ENCODE measurements at places on chromosomes 16 and 17.

GRCh38 chr17:72318131-72318530 lies 197.3 kb downstream of the SOX9 start:
- DNase-seq: no peak

- DNase-seq: peak; percentile 68
Observed at GRCh38 chr17:66799849-66800537, 34.9 kb upstream of the CACNG5 start.

DNA sequence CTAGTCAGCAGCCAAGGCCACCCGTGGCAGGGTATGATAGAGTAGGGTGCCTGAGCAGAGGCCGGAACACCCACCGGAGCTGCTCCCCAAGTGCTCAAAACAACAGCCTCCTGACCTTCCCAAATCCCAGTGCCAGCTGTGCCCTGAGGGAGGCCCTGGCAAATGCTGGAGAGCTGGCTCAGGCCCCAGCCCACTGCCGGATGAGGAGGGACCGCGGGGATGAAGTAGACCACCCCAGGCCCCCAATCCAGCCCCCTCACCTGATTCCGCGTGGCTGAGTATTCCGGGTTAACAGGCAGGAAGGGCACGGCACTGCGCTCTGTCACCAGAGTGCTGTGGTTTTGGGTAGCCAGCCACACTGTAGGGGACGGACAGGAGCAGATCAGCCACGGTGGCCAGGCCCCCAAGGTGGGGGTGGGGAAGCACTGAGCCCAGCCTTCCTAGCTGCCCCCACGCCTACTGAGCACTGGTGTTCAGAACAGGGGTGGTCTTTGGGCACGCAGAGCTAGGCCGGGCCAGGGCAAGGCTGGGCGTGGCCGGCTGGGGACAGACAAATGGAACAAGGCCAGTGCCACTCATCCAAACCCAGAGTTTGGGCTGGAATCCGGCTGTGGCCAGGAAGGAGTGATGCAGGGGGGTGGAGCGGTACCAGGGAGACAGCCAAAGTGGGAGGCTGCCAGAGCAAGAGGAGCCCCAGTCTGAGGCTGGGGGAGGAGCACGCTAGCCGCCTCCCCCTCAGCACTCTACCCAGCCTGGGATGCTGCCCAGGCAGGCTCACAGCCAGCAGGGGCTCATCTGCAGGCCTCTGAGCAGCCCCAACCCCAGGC lies 9.1 kb downstream of the TP53I13 start:
- DNase-seq: no peak

GRCh38 chr16:89248196-89248982 lies 30.9 kb downstream of the ZNF778 start:
- no peak for DNase-seq

GRCh38 chr17:67283731-67284516 lies 38.9 kb upstream of the HELZ start:
- DNase-seq: no peak

GRCh38 chr17:1965556-1966273 lies 59.4 kb downstream of the RTN4RL1 start:
- DNase-seq: no peak

- DNase-seq: no peak
Observed at GRCh38 chr16:85546585-85547447, 66.3 kb upstream of the GSE1 start.

DNA sequence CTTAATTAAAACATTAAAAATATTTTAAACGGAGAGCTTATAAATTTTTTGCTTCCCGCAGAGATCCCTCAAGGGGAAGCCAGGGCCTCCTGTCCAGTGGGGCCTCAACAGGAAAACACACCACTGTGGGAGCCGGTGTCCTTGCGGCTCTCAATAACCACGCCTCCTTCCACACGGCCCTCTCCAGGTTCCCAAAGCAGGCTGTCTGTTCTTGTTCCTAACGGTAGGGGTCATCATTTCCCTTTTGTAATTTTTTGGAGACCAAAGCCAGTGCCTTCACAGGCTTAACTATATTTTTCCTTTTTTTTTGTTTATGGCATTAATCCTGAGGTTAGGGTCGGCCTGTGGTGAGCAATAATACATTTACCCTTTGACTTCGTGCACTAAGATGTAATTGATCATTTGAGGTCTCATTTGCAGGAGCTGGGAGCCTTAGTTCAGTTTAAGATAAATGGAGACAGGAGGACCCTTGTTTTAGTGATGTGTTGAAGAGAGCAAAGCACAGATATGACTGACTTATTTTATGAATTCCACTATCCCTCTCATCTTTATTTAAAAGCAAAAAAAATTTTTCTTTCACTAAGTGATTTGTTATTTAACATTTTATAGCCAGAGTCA lies 77.5 kb upstream of the N4BP1 start:
- DNase-seq: peak; percentile 82

DNA sequence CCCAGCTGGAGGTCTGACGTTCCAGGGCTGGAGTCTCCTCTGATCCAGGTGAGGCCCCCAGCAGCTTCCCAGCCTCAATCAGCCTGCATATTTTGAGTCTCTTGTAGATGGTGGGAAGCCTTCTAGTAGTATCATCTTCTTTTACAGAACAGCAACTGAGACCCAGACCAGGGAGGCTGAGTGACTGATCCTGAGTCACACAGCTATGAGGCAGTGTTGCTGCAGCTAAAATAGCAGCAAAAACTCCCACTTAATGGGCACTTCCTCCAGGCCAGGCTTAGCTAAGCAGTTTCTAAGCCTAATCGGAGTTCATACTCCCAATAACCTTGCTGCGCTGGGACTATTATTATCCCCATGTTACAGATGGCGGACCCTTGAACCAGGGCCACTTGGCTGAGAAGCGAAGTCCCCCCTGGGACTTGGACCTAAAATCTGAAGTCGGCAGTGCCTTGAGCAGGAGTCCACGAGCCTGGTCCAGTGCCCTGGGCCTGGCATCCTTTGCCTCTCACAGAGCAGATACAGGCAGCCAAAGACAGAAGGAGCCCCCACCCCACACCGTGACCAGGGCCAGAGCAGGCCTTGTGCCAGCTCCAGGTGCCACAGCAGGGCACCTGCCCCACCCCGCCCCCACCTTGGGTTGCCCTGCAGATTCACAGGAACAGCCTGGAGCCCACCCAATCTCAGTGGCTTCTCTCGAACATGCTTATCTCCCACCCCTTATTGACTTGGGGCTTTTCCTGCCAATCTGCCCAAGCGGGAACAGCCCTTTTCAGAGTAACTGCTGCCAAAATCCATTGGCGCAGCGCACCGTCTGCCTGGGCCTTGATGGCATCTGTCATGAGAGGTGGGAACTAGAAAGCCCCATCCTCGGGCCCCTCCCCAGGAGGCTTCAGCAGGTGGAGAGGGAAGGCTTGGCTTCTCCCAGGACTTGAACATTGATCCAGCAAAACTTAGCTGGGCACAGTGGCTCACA lies 65.1 kb downstream of the SOCS1 start:
- peak; percentile 82 for DNase-seq

DNA sequence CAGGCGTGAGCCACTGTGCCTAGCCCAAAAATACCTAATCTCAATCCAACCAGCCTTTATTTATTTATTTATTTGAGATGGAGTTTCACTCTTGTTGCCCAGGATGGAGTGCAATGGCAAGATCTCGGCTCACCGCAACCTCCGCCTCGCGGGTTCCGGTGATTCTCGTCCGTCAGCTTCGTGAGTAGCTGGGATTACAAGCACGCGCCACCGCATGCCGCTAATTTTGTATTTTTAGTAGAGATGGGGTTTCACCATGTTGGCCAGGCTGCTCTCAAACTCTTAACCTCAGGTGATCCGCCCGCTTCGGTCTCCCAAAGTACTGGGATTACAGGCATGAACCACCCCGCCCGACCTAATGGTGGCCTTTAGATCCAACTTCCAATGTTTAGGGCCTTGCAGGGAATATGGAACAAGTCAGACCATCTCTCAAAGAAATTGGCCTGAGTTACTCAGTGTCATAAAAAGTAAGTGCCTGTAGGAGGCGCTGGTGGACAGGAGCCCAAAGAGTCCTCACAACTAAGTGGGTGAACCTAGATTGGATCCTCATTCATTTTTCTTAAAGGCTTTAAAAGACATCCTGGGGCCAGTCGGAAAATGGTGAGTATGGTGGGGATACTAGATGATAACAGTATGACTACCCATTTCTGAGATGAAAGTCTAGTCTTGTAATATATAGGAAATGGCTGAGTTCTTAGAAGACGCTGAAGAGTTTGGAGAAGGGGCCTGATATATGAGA lies 4.6 kb downstream of the ZSCAN10 start:
- peak; percentile 80 for DNase-seq

DNA sequence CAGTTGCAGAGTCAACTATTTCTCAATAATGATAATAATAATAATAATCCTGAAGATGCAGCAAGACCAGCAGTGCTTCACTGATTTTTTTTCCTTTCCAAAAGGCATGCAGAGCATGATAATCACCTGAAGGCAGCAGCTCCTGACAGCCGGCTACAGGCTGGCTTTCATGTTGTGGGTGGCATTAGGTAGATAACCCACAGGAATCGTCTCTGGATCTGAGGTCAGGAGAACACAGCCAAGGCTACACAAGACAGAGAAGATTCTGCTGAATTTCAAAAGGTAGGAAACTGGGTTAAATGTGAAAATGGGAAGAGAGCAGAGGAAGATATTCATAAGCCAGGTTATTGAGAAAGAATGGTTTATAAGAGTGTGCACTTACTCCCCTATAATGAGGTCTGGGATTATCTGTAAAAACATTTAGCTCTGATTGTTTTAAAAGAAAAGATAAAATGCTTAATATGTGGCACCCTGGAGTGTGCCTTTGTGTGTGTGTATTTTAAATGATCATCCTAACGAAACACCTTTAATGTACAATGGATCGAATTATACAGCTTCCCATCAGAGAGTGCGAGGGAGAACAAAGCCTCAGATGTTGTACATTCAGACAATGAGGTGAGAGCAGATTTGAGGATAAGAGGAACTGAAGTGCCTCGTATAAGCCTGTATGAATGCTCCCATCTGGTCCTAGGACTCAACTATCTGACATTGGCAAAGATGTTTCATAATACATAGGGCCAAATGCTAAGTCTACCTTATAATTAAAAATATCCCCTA lies 273.1 kb downstream of the PHKB start:
- DNase-seq: no peak

- no peak for DNase-seq
Observed at GRCh38 chr17:46202424-46202823, 9.2 kb upstream of the KANSL1 start.

DNA sequence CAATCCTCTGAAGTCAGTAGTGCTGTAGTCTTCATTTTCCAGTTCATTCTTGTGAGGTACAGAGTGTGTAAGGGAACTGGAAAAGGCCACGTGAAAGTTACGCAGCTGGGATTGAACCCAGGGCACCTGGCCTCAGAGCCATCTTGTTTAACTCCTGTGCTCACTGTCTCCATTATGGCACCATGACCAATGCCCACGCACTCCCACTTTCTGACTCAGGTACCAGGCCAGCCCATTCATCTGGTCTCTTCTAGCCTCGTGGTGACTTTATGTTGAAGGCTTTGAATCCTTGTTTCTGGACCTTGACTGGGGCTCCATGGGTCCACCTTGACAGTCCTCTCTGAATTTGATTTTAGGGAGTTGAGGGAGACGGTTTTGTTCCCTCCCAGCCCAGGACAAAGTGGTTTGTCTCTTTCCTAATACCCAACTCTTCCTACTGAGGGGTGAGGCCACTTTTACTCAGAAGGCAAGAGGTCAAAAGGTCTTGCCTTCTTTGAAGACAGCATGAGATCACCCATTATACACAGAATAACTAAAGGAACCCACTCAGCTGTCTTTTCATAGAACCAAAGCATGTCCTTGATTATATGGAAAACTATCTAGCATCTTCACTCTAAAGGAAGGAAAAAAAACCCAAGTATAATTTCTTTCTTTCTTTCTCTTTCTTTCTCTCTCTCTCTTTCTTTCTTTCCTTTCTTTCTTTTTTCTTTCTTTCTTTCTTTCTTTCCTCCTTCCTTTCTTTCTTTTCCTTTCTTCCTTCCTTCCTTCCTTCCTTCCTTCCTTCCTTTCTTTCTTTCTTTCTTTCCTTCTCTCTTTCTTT lies 50.0 kb downstream of the OTOA start:
- peak; percentile 80 for DNase-seq

DNA sequence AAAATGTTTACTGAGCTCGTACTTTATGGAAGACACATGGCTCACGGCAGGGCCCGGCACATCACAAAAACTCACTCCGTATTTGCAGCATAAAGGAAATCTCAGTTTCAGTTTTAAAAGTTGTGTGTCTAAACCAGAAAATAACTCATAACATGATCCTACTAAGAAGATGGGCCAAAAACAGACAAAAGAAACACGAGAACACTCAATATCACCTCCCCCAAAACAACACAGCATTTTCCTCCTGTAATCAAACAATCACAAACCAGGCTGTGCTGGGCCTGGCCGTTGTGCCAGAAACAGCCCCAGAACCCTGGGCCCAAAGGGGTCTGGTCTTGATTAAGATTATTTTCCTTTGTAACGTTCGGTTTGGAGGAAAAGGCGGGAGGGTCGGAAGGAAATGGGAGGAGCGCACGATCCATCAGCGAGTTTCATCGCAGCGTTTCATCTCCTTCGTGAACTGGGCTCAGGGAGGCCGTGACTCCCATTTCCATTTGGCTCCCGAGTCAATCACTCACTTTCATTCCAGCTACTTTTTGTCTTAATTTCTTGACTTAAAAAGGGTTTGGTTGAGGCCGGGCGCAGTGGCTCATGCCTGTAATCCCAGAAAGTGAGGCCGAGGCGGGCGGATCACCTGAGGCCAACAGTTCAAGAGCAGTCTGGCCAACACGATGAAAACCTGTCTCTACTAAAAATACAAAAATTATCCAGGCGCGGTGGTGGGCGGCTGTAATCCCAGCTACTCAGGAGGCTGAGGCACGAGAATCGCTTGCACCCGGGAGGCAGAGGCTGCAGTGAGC lies 61.4 kb downstream of the NXN start:
- DNase-seq: no peak

DNA sequence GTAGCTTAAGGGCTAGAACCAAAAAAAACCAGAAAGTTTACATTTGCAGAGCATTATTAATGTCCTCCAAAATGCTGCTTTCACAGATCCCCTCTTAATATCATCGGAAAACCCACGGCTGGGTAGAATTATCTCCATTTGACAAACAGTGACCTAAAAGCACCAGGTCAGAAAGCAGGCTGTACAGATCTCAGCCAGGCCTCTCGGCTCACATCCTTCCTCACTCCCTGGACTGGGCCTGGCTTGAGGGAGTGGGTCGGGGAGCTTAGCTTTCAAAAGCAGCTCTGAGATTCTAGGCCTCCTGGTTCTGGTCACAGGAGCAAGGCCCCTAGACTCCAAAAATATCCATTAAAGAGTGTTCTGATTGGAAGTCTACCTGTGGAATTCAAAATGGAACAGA lies 9.1 kb upstream of the SLC12A3 start:
- DNase-seq: no peak

GRCh38 chr16:75288596-75289120 lies 37.2 kb upstream of the BCAR1 start:
- DNase-seq: no peak

Data from suppressor macrophage (primary cell).